Osteoblast (primary cell): ENCODE measurements at places on chromosomes 11 and 22. TPM values are rescaled to one million over a fixed set of nuclear protein-coding genes. Genes with fewer than 3 reads are reported as not detected.

DNA sequence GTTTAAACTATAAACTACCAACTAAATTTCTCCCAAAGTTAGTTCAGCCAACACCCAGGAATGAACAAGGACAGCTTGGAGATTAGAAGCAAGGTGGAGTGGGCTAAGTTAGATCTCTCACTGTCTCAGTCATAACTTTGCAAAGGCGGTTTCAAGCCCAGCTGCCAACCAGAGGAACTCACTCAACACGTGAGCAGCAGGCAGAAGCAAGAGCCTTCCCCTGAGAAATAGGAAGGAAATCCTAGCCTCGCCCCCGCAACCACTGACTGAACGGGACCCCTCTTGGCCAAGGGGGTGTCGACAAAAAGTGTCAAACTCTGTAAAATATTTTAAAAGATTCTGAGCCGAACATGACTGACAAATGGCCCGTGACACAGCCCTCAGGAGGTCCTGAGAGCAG is 4.4 kb upstream of the KRTAP5-9 start:
- H3K27me3 ChIP-seq, result peaks cover 4% of the 10 kb centered on the region
- no peaks in the 10 kb centered on the region for H3K4me1 ChIP-seq
- H3K4me3 ChIP-seq, result no peak overlapping the region
- no peak overlapping the region for H3K27ac ChIP-seq

DNA sequence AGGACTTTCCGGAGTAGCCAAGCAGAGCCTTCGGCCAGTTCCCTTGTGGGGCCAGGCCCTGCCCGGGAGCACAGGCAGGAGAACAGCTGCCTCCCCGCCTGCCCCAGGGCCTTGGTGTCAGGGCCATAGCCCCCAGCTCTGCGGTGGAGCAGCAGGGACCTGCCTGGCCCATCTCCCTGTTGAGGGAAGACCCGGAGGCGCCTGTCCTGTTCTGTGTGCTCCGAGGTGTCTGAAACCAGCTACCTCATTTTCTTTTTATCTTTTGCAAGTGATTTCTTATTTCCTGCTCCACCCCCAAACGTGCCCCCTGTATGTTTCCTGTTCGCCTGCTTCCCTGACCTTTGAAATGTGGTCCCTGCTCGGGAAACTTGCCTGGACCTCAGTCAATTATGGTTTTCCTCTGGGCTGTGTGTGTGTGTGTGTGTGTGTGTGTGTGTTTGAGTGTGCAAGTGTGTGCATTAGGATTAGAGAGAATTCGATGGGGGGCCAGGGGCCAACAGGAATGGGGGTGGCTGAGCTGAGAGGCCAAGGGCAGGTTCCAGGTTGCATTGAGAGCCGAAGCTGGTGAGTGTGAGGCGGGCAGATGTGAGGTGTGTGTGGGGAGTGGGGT is 19.1 kb downstream of the LRP5 start:
- peak; percentile 47 for DNase-seq
- no peak overlapping the region for H3K4me3 ChIP-seq

TBX1 gene
- under 0.01 TPM in 1 of 2 replicates, not detected in the other for total RNA-seq

GRCh38 chr11:75166791-75167190 is 15.9 kb downstream of the SLCO2B1 start:
- no peak overlapping the region for H3K4me3 ChIP-seq
- no peaks in the 10 kb centered on the region for H3K36me3 ChIP-seq
- no peak overlapping the region for H3K27ac ChIP-seq
- H3K27me3 ChIP-seq, result peaks cover 35% of the 10 kb centered on the region
- no peak for DNase-seq
- H3K4me1 ChIP-seq, result no peaks in the 10 kb centered on the region

TMEM191C gene
- total RNA-seq, result 0.59 and 0.72 TPM in 2 replicates

CHST1 gene
- total RNA-seq, result 1.1 and 1.5 TPM in 2 replicates

GRCh38 chr22:42338479-42338878 is 68.0 kb upstream of the TCF20 start:
- DNase-seq, result no peak
- no peak overlapping the region for H3K4me3 ChIP-seq
- no peak overlapping the region for H3K27ac ChIP-seq
- H3K36me3 ChIP-seq, result no peaks in the 10 kb centered on the region

FDX1 gene
- total RNA-seq, result 9.0 and 9.7 TPM in 2 replicates

- H3K4me1 ChIP-seq, result peaks cover 18% of the 10 kb centered on the region
- no peaks in the 10 kb centered on the region for H3K27me3 ChIP-seq
- H3K36me3 ChIP-seq, result no peaks in the 10 kb centered on the region
- no peak overlapping the region for H3K27ac ChIP-seq
- H3K4me3 ChIP-seq, result no peak overlapping the region
- no peak for DNase-seq
Measured at GRCh38 chr11:130995266-130995665, 79.0 kb upstream of the SNX19 start.

MUC2 gene
- total RNA-seq, result not detected in 2 replicates

RAG1 gene
- 0.36 and 0.59 TPM in 2 replicates for total RNA-seq

DNA sequence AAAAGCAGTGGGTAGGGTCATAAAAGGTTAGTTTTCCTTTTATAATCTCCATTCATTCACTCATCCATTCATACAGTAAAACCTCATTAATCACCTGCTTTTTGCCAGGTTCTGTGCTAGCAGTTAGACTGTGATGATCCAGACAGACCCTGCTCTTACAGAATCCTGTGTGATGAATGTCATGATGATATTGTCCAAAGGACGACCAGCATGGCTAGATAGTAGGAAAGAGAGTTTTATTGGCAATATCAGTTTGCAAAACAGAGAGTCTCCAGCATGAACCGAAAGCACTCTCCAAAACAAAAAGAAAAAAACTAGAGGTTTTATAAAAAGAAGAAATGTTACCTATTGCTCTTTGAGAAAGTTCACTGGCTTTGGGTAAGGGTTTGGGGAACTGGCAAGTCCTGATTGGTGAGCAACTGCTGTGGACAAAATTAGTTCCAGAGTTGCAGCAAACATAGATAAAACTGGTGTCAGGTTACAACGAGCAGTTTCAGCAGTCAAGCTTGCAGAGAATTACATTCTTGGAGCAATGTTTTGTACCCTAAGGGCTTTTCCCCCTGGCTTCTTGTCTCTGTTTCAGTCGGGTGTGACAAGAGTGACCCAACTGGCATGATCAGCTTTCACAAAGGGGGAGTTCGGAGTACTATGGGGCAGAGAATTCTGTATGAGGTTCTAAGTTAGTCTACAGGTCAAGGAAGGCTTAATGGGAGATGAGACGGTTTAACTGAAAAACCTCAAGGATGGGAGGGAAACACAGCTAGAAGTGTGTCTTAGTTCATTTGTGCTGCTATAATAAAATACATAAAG is 58.3 kb downstream of the HSD17B12 start:
- peaks cover 8% of the 10 kb centered on the region for H3K36me3 ChIP-seq
- no peak overlapping the region for H3K4me3 ChIP-seq
- H3K4me1 ChIP-seq, result peaks cover 39% of the 10 kb centered on the region
- peak; percentile 80 for DNase-seq

GRCh38 chr22:47793304-47794101 is 1031.1 kb downstream of the TBC1D22A start:
- H3K36me3 ChIP-seq, result no peaks in the 10 kb centered on the region
- no peak for DNase-seq
- H3K27me3 ChIP-seq, result no peaks in the 10 kb centered on the region
- H3K4me1 ChIP-seq, result no peaks in the 10 kb centered on the region
- no peak overlapping the region for H3K27ac ChIP-seq

PYGM gene
- 0.29 and 0.36 TPM in 2 replicates for total RNA-seq

EED gene
- total RNA-seq, result 12.3 and 17.7 TPM in 2 replicates

MPZL3 gene
- 1.5 and 1.8 TPM in 2 replicates for total RNA-seq

- no peaks in the 10 kb centered on the region for H3K27me3 ChIP-seq
- peak overlapping the region; percentile 34 for H3K4me3 ChIP-seq
- no peaks in the 10 kb centered on the region for H3K36me3 ChIP-seq
- peak overlapping the region; percentile 97 for H3K27ac ChIP-seq
- H3K4me1 ChIP-seq, result peaks cover 47% of the 10 kb centered on the region
Measured at GRCh38 chr11:96187822-96188221, 155.2 kb downstream of the MAML2 start.

PGA3 gene
- not detected in 2 replicates for total RNA-seq

XPNPEP3 gene
- 15.6 and 17.7 TPM in 2 replicates for total RNA-seq

PNPLA3 gene
- total RNA-seq, result 8.3 and 14.1 TPM in 2 replicates

DNA sequence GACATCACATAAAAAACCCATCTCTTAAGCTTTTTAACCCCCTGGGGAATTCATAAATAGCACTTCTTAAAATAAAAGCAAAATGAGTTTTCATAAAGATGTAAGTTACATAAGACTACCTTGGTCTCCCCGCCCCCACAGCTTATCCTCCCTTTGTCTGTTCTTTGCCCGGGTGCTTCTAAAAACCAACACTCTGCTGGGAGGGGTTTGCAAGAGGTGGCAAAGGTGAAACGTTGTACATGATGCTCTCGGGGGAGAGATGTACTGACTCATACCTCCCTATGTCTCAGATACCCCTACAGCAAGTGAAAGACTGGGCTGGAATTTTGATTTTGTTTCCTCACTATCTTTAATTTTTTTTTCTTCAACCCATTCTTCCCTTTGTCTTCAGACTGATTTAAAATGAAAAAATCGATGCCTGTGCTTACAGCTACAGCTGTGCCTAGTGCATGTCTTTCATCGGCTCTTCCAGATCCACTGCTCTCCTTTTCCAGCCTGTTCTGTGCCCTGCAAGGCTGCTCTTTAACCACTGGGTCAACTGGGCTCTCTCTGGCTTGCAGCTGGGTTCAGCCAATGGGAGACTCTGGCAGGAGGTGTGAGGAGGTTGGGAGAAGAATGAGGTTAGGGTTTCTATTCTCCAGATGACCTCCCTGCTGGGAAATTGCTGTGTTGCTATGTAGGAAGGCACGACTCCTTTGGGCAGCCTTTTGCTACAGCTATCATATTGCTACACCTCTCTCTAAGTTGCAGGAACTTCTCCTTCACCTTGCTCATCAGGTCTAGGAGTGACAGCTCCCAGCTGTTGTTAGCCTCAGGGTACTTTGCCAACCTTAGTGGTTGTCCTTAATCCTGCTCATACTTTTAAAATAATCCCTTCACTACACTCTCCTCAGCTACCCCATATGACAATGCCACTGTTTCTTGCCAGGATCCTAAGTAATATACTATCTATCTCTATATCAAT is 266.5 kb downstream of the TENM4 start:
- H3K36me3 ChIP-seq, result no peaks in the 10 kb centered on the region
- peak overlapping the region; percentile 54 for H3K4me3 ChIP-seq
- H3K27ac ChIP-seq, result peak overlapping the region; percentile 56
- no peaks in the 10 kb centered on the region for H3K27me3 ChIP-seq
- peak; percentile 38 for DNase-seq

SAA4 gene
- not detected in 2 replicates for total RNA-seq

DNA sequence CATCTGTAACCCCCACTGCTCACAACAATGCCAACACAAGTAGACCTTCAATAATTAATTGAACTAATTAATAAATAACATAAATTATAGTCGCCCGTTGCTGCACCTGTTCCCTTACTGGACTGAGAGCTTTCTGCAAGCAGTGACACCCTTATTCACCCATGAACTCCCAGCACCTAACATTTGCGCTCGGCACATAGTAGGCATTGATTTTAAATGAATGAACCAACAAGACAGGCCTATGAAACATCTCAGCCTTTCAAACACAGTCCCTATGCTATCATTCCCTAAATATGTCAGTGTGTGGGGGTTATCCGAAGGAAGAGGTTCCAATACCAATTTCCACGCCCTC is 1.1 kb downstream of the THAP12 start:
- H3K27ac ChIP-seq, result peak overlapping the region; percentile 59
- H3K27me3 ChIP-seq, result no peaks in the 10 kb centered on the region
- no peaks in the 10 kb centered on the region for H3K36me3 ChIP-seq
- H3K4me1 ChIP-seq, result peaks cover 20% of the 10 kb centered on the region
- H3K4me3 ChIP-seq, result peak overlapping the region; percentile 91
- no peak for DNase-seq

SAA2 gene
- under 0.01 TPM in 1 of 2 replicates, not detected in the other for total RNA-seq

DNA sequence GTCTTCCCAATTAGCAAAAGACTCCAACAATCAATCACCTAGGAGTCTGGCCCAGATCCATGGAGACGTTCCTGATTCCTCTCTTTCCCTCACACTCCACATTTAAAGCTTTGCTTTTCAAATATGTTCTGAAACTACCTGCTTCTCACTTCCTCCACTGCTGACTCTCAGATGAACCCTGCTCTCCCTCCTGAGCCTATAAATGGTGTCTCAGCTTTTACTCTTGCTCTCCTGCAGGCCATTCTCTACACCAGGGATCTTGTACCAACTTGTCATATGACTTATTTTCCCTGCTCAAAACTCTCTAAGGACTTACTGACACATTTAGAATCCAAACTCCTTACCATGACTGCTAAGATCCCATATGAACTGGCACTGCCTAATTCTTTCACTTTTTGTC is 138.4 kb upstream of the DDI1 start:
- H3K4me3 ChIP-seq, result no peak overlapping the region
- H3K27ac ChIP-seq, result no peak overlapping the region
- no peak for DNase-seq
- no peaks in the 10 kb centered on the region for H3K27me3 ChIP-seq
- H3K4me1 ChIP-seq, result no peaks in the 10 kb centered on the region
- H3K36me3 ChIP-seq, result no peaks in the 10 kb centered on the region

HMOX1 gene
- 411 and 475 TPM in 2 replicates for total RNA-seq

DNA sequence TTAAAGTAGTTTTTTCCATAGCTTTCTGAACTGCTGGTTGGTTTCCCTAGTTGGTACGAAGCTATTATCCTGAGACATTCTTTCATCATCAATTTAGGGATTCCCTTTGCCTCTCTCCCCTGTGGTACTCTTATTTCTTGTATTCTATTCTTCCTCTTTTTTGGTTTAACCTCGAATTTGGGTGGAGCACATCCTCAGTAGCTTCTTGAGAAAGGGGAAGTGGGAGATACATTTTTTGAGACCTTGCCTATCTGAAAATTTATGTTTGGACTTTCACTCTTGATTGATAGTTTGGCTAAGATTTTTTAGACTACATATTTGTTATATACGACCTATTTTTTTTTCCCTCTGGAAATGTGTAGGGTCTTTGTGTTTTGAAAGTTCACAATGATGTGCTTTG is 121.7 kb upstream of the ZBED5 start:
- DNase-seq, result no peak
- H3K27ac ChIP-seq, result no peak overlapping the region
- peaks cover 26% of the 10 kb centered on the region for H3K27me3 ChIP-seq
- H3K4me1 ChIP-seq, result no peaks in the 10 kb centered on the region
- no peak overlapping the region for H3K4me3 ChIP-seq

DNA sequence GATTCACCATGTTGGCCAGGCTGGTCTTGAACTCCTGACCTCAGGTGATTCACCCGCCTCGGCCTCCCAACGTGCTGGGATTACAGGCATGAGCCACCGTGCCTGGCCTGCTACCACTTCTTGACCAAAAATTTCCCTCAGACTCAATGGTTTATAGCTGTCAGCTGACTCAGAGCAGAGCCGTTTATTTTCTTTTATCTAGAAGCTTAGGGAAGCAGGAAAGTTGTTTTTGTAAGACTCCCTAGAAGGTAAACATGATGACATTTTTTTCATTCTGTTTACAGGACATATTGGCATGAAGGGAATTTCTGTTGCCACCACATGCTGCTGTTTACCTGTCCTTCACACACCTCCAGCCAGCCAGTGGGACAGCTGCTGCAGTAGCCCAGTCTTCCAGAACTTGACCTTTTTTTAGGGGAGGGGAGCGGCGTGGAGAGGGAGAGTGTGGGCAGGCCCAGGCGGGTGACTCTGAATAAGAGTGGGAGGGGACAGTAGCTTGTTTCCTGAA is 56.1 kb upstream of the PTPRJ start:
- H3K27me3 ChIP-seq, result no peaks in the 10 kb centered on the region
- H3K4me1 ChIP-seq, result peaks cover 21% of the 10 kb centered on the region
- DNase-seq, result peak; percentile 92
- peak overlapping the region; percentile 54 for H3K4me3 ChIP-seq
- no peaks in the 10 kb centered on the region for H3K36me3 ChIP-seq
